DMS153 (cell line): ENCODE measurements at places on chromosomes 2 and 18.

- no peak for DNase-seq
Measured at GRCh38 chr2:23092831-23093230, 292.1 kb upstream of the KLHL29 start.

GRCh38 chr2:30664761-30665358 is 142.4 kb downstream of the CAPN13 start:
- no peak for DNase-seq

DNA sequence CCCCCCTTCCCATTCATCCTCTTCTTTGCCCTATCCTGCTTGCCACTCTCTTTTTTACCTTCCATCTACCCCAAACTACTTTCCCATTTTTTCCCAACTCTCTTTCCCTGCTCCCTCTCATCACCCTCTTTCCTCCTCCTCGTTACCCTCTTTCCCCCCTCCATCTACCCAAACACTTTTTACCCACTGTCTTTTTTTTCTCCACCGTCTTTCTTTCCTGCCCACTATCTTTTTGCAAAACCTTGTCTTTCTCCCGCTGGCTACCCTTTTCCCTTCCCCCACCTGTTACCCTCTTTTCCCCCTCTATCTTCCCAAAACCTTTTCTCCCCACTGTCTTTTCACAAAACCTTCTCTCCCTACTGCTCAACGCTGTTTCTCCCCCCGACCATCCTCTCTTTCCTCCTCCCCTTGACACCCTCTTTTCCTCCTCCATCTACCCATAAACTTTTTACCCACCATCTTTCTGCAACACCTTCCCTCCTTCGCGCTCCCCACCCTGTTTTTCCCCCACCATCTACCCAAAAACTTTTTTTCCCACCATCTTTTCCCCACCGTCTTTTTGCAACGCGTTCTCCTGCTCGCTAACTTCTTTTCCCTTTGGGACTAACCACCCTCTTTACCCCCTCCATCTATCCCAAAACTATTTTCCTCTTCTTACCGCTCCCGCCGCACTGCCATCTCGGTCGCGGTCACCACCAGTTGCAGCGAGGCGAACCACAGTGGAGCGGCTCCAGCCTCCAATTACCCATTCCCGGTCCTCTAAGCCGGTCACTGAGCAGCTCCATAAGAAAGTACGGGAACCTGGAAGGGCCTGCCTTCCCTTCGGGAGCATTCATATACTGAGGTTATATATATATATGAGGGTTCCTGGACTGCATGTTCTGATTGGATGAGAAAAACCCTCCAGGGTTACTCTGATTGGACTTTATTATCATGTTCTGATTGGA is 15.0 kb downstream of the CCDC74A start:
- DNase-seq = no peak

DNA sequence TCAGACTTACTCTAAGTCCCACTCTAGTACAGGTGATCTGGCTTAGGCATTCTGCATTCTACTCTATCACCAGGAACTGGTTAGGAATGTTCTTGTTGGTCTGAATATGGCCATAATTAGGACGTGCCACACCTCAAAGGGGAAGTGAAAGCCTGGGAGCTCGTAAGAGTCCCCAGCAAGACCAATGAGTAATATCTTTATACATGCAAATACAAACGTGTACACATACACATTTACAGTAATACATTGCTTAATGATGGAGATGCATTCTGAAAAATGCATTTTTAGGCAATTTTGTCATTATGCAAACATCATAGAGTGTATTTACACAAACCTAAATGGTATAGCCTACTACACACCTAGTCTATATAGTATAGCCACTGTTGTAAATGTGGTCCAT is 19.5 kb upstream of the ERCC3 start:
- DNase-seq = no peak

GRCh38 chr2:141048951-141049350 is 1081.9 kb downstream of the LRP1B start:
- no peak for DNase-seq

DNA sequence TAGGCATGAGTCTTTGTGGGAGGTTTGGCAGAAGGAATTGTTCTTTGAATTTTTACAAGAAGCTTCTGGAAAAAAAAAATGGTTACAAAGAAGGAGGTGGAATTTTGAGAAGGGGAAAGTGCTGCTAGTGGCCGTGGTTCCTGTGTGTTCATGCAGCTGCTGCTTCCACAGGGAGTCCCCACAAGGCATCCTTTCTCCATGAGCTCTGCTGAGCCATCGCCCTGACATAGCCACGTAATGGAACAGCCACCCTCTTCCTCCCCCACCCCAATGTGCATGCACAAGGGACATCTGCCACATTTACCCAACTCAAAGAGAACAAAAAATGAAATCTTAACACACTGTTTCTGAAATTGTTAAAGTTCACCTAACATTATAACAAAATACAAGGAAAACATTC is 529.7 kb downstream of the SATB2 start:
- DNase-seq = no peak

DNA sequence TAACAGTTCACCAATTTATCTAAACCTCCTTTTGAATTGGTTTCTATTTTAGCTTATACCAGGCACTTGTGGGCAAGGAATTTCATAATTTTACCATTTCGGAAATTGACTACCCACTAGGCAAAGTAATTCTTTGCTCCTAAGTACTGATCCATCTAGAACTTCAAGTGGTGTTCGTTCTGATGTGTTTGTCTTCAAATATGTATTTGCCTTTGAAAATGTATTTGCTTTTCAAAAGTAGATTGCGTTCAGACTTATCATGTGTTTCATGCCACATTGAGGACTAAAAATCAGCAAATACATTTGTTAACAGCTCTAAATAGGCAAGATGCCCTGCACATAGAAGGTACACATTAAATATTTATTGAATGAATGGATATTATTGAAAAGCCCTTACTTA is 26.7 kb downstream of the IFIH1 start:
- no peak for DNase-seq

- DNase-seq = no peak
Measured at GRCh38 chr2:207123335-207123744, 42.4 kb downstream of the KLF7 start.

DNA sequence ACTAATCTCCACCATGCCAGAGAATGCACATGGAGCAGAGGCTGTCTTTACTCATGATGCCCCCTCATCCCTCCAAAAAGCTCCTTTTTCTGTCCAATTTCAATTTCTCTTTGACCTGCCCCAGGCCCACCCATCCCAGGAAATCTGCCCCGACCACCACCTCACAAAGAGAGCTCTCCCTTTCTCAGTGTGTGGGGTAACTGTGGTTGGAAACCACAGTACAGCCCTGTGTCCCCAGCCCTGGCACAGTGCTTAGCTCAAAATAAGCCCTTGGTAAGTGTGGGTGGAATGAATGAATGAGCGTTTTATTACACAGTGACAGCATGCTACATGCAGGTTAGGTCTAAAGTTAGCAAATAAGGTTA is 43.7 kb upstream of the CAB39 start:
- no peak for DNase-seq

DNA sequence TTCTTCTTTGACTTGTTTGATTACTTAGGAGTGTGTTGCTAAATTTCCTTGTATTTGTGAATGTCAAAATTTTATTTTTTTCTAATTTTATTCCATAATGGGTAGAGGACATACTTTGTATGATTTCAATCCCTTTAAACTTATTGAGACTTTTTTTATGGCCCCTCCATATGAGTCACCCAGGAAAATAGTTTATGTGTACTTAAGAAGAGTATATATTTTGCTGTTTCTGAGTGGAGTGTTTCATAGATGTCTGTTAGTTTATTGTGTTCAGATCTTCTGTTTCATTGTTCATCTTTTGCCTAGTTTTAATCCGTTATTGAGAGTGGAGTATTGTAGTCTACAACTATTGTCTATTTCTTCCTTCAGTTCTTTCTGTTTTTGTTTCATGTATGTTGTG is 81.9 kb downstream of the EPB41L5 start:
- DNase-seq = no peak

DNA sequence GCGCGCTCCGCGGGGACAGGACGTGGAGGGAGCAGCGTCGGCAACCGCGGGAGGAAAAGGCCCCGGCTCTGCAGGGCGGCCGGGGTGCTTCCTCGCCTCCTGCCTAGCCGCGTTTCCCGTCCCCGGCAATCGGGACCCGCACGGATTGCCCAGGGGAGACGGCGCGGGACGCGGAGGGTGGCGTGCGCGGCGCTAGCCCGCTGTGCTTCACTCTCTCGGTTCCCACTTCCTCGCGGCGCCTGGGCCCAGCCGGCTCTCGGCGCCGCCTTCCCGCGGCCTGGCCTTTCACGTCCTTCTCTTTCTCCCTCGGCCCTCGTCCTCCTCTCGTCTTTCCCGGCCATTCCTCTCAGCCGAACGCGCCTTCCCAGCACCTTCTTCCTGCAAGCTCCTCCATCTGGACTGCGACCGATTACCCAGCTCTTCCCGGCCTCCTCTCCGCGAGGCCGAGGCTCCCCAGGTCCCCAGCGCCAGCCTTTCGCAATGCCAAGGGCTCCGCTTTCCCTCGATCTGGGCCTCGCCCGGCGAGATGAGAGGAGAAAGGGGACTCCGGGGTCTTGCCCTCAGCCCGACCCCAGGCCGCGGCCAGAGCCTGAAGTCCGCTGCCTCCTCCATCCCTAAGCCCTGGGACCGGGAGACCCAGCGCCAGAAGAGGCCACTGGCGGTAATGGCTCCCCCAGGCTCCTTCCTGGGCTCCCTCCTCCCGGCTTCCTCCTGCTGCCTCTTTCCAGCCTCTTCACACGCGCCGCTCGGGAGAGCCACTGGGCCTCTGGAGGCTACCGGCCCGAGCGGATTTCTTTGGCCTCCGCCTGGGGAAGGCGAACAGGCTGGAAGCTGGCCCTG is 34.3 kb upstream of the ATP6V1B1 start:
- no peak for DNase-seq

- no peak for DNase-seq
Measured at GRCh38 chr2:128812183-128812940, 493.7 kb upstream of the HS6ST1 start.

- DNase-seq = no peak
Measured at GRCh38 chr2:108922141-108922915, 66.7 kb downstream of the EDAR start.

DNA sequence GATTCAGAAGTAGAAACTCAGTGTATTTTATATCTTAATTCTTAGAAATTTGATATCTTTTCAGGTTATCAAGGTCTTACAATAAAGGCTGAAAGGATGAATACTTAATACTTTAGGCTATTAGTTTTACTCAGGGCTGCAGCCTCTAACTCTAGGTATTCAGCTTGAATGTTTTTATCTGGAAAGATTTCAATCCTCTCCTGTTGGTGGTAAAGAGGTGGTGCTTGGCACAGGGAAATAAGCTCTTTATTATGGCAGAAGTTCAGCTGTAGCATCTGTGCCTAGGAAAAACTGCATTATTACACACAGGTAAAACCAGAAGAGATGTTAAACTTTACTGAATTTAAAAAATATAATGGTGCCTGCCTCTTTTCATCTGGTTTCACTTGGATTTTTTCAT is 11.1 kb downstream of the ACVR2A start:
- no peak for DNase-seq

DNA sequence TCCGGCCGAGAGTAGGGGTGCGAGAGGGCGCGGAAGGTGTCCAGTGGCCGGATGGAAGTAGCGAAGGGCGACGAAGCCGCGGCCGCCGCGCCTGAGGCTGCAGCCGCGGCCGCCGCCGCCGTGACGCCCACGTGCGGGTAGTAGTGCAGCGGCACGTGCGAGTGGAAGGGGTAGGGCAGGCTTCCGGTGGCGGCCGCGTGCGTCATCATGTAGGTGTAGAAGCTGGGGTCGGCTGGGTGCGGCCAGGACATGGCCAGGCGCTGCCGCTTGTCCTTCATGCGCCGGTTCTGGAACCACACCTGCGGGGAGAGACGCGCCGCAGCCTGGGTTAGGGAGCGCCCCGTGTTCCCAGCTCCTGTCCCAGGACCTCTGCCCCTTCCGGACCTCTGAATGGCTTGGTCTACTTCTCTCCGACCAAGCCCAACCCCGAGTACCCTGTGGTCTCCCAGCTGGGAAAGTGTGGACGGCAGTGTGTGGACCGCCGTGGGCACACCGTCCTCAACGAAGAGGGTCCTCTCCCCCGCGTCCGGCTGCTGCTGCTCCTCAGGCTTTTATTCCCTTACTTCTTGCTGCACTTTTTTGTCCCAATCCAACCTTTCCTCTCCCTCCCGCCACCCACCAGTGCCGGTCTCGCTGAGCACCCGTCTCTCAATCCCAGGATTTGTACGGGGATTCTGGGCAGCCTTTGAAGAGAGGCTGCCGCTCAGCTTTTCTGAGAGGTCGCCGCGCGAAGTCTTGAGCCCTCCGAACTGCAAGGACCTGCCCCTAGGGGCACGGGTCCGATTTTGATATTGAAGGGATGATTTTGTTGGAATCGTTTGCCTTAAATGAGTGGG is 3.0 kb downstream of the EVX2 start:
- peak; percentile 49 for DNase-seq

GRCh38 chr2:191994749-191995148 is 147.9 kb upstream of the CAVIN2 start:
- DNase-seq = no peak

DNA sequence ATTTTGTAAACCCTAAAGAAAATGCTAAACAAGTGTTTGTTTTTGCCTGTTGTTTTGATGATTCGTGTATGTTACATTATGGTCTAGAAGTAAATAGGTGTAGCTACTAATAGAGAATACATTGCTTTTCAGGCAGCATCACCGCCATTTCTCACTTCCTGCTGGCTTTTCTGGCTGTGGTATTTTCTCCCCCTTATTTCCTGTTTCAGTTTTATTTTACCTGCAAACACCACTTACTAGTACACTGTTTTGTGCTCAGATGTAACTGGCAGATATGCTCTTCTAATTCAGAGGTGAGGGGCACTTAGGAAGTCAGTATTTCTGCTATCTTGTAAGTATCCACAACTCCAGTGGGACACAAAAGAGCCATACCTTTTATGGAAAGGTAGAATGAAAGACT is 38.1 kb upstream of the SLC3A1 start:
- DNase-seq = peak; percentile 4

- no peak for DNase-seq
Measured at GRCh38 chr2:203097735-203098134, 83.1 kb downstream of the NBEAL1 start.

- no peak for DNase-seq
Measured at GRCh38 chr2:140276661-140277060, 1496.5 kb upstream of the NXPH2 start.

DNA sequence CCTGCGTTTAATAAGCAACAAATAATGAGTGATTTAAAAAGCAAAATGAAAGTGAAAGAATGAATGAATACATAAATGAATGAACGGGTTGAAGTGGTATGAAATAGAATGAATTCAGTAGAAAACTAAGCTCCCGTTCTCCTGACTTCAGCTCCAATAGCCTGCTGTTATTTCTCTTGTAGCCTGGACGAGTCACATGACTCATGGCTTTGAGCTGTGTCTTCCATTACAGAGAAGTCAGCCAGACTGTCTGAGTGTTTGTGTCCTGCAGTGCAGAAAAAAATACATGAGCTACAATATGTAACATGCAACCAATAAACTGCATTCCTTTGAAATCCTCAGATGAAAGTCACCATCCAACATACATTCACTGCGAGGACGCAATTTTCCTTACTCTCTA is 21.2 kb downstream of the SCG2 start:
- no peak for DNase-seq

- no peak for DNase-seq
Measured at GRCh38 chr18:22057908-22058527, 111.4 kb upstream of the GATA6 start.

- no peak for DNase-seq
Measured at GRCh38 chr18:5556310-5556974, 12.6 kb upstream of the EPB41L3 start.
